ENCODE measurements at places on chromosomes 1 and 21.

GRCh38 chr1:18861082-18861481, 1.6 kb upstream of the TAS1R2 start:
- DNase-seq = no peak

GRCh38 chr1:172340520-172340919, 80.0 kb upstream of the C1orf105 start:
- no peak for DNase-seq

DNA sequence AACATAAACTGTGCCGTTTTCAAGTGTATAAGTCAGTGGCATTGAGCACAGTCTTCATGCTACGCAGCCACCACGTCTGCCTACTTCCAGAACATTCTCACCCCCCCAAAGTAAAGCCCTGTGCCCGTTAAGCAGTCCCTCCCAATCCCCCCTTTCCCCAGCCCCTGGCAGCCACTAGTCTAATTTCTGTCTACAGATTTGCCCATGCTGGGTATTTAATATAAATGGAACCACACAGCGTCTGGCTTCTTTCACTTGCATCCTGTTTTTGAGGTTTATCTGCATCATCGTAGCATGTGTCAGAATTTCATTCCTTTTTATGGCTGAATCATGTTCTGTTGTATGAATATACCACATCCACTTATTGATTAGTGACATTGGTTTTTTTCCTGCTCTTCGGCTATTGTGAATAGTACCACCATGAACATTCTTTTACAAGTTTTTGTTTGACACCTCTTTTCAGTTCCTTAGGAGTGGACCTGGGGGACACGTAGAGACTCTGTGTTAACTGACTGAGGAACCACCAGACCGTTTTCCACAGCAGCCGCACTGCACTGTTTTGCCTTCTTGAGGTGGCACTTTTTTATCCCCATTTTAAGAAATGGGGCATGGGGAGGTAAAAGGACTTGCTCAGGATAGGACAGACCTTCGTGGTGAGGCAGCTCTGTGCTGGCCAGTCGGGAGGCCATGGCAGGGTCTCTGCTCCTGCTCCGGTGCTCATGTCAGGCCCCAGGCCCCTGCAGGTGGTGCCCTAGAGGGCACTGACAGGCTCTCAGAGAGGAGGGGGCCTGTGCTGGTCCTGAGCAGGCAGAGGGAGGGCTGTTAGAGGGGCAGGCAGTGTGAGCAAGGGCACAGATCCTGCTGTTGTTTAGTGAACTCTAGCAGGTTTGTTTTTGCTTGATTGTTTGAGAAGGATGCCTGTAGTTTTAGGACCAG, 123.8 kb downstream of the PCBP3 start:
- peak; percentile 3 for DNase-seq

GRCh38 chr1:156836041-156836654, 19.5 kb upstream of the SH2D2A start:
- no peak for DNase-seq

GRCh38 chr1:202205523-202206190, 12.1 kb downstream of the LGR6 start:
- no peak for DNase-seq

DNA sequence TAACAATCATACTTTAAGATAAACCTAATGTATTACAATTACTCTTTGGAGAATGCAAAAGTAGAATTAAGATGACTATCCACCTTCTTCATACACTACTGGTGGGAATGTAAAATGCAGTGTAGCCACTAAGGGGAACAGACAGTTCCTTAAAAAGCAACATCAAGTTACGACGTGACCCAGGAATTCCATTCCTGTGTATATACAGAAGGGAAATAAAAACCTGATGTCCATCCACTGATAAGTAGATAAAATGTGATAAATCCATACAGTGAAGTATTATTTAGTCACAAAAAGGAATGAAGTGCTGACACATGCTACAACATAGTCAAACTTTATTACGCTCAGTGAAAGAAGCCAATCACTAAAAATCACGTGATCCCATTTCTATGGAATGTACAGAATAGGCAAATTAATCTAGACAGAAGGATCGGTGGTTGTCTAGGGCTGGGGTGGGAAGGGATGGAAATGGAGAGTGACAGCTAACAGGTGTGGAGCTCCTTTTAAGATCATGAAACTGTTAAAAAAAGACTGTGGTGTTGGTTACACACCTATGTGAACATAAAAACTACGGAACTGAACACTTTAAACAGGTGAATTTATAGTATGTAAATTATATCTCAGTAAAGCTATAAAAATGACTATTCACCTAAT, 42.1 kb downstream of the NRIP1 start:
- DNase-seq = no peak

GRCh38 chr1:64568171-64568450, 98.2 kb downstream of the CACHD1 start:
- no peak for DNase-seq

DNA sequence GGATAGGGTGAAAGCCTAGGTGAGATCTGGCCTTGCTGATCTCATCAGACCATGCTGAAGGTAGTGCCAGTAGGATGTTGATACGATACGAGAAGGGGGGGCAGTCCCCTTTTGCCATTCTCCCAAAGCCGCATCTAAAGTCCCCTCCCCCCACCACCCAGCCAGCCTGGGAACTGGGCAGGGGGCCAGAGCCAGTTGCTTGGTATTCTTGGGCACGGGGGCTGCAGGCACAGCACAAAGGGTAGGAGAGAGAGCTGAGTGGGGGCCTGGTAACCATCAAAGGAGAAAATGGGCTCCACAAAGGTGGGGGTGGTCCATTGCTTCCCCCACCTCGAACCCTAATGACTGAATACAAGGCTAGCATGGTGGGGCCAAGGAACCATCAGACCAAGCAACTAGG, 5.4 kb downstream of the PEA15 start:
- DNase-seq = no peak

- DNase-seq = no peak
These were observed at the start of gene PRAMEF12 for GRCh38 chr1:12773438-12773837. Gene PRAMEF12, plus strand, starts transcription at chr1:12773738. Its CDS starts 1,130 bp downstream, at chr1:12774868.

- no peak for DNase-seq
These were observed 19.0 kb downstream of the FBXO28 start for GRCh38 chr1:224132901-224133300.

DNA sequence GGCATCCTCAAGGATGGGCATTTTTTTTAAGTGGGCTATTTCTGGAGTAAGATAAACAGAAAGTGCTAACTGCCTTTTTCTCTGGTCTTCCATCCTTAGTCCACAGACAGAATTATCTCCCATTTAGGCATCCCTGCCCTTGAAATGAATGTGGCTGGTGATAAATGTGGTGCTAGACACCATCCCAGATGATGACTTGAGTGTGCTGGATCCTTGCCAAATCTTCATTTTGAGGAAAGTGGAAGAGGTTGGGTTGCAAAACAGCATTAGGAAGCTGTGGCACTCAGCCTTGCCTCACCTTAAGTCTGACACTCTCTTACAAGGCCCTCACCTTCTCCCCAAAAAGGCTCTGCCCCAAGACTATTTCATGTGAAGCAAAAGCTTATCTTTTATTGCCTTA, 19.2 kb downstream of the MAB21L3 start:
- DNase-seq = no peak

DNA sequence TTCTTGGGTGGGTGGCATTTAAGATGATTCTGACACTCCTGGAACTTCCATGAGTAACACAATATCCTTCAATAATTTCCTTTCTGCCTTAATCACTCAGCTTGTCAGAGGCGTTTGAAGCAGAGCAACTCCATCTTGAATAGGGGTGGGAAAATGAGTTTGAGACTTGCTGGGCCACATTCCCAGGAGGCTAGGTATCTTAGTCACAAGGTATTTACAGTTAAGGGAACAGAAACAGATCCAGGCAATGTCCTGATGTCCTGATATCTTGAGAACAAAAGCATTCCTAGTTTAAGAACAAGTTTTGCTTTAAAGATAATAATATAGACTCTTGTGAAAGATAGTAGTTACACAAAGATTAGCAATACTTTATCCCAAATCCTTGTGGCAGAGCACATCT, 76.6 kb upstream of the KIAA0040 start:
- no peak for DNase-seq

- no peak for DNase-seq
These were observed 39.0 kb downstream of the SLC44A3 start for GRCh38 chr1:94859174-94859573.

GRCh38 chr1:92443893-92444292, 42.8 kb downstream of the GFI1 start:
- DNase-seq = no peak

DNA sequence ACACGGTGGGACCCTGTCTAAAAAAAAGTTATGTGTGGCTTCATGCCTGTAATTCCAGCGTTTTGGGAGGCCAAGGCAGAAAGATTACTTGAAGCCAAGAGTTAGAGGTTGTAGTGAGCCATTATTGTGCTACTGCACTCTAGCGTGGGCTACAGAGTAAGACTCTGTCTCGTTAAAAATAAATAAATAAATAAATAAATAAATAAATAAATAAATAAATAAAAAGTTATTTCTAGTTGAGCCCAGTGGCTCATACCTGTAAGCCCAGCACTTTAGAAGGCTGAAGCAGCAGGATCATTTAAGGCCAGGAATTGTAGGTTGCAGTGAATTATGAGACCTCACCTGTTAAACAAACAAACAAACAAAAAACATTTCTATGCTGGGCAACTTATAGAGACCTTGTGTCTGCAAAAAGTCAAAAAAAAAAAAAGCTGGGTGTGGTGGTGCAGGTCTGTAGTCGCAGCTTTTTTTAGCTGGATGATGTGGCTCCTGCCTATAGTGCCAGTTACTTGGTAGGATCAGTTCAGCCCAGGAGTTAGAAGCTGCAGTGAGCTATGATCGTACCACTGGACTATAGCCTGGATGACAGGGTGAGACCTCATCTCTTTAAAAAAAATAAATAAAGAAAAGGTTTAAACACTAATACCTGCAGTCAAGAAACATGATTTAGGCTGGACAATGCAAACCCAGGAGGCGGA, 25.6 kb downstream of the GON4L start:
- DNase-seq = no peak

GRCh38 chr1:236530959-236531358, 7.2 kb downstream of the LGALS8 start:
- no peak for DNase-seq

- DNase-seq = no peak
These were observed 13.9 kb upstream of the OLIG1 start for GRCh38 chr21:33055991-33056390.

GRCh38 chr1:160911441-160911840, 26.5 kb upstream of the ITLN1 start:
- no peak for DNase-seq

GRCh38 chr1:119008483-119009311, 20.6 kb upstream of the TBX15 start:
- DNase-seq = no peak

DNA sequence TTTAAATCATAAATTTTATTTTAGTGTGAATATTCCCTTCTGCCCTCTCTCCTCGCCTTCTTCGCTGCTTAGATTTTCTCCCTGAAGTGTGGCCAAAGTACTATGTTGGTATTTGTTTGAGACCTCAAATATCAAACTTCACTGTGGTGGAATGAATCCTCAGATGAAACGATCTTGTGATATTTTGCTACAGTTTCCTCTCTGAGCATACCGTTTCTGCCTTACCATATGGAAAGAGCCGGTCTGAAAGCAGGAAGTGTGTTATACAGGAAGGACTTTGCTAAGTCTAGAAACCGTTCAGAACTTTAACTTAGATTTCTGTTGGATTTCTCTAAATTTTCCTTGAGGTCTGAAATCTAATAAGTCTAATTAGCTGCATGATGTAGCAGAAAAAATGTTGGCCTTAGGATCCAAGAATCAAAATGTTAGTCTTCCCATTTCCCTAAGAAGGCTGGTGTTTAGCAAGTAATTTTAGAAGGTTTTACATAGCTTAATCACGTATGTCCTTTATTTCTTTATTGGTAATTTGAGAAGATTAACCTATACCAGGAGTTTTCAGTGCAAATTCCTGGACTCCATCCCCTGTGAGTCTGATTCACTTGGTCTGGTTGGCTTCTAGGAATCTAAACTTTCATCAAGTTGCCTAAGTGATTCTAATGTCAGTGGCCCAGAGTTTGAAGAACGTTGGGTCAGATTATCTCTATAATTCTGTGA, 30.7 kb downstream of the SDCCAG8 start:
- no peak for DNase-seq

GRCh38 chr1:201603613-201604232, 64.8 kb downstream of the NAV1 start:
- no peak for DNase-seq

- no peak for DNase-seq
These were observed 393 bp downstream of the LYSMD1 start for GRCh38 chr1:151165281-151165737.

- no peak for DNase-seq
These were observed 695 bp upstream of the ALG14 start for GRCh38 chr1:95073446-95073845.

GRCh38 chr1:38858833-38859560, 575 bp downstream of the RRAGC start:
- no peak for DNase-seq

GRCh38 chr1:114610546-114611245, 29.3 kb upstream of the BCAS2 start:
- DNase-seq = no peak

GRCh38 chr1:6331543-6332273, 61.9 kb downstream of the ACOT7 start:
- no peak for DNase-seq

DNA sequence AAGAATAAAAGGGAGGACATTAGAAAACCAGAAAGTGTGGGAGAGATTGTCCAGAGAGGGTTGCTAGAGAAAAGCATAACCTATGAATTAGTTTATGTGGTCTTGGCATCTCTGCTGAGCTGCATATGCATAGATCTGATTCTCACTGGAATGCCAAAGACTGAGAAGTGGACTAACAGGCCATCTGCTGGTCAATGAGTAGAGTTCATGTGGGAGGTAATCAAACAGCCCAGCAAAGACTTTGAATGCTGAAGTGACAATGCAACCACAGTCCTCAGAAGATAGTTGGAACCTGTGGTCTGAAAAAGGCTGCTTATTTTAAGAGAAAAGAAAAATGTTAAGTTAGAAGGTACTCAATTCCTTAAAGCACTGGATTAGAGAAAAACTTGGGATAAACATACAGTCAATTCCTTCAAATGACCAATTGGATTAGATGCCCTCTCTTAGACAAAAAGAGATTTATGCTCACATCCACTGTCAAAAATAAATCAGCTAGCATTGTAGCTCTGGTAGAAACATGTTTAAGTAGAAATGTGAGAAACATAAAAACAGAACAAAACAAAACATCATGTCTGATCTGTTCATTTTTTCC, 382.8 kb downstream of the AMY1C start:
- no peak for DNase-seq

DNA sequence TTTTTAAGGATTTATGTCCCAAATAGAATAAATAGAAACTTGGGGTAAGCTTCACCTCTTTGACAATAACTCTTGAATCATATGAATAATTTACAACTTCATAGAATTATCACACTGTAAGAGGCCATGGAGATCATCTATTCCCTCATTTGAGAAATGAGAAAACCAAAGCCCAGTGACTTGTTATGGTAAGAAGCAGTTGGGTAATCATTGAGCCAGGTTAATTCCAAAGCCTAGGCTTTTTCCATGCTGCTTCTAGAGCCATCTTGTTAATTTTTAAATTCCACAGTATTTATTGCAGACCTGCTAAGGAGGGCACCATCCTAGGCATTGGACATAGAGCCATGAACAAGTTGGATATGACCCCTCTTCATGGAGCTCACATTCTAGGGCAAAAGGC, 160.5 kb downstream of the CDC7 start:
- DNase-seq = no peak

- no peak for DNase-seq
These were observed 48.5 kb downstream of the GNG4 start for GRCh38 chr1:235601104-235601503.
